ENCODE measurements at places on chromosomes 4 and X.
A peak's percentile ranks its signal among the peaks of the same experiment; 100 is the strongest.

DNA sequence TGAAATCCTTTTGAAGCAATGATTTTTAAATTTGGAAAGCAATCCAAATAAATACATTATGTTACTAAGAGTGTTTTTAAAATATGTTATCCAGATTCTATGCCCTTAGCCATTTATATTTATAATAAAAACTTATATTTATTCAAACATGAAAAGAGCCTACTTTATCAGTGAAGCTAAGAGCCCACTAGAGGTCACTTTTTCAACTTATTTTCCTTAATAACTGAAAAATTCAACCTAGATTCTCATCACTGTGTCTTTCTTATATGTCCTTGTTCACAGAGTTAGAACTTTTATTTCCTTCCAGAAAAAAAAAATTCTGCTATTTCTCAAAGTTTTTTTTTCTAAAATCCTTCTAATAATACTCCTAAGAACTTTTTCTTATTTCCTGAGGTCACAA, 23.9 kb downstream of the PRDM8 start:
- DNase-seq, result no peak

DNA sequence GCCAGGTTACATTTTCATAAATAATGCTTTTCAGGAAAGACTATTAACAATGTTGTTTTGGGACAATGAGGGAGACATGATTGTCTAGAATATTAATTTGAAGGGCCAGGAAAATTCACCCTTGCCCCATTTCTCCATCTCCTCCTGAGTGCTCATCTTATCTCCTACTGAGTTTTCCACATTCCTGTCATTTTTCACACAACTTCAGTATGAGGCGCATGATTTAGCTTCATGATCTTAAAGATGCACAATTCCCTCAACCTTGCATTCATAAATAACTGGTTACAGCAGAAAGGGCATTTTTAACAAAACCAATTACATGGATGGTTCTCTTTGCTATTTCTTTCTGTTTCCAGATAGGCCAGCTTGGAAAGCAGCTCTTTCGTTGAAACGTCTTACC, 1699.2 kb upstream of the IGFBP7 start:
- DNase-seq, result no peak

DNA sequence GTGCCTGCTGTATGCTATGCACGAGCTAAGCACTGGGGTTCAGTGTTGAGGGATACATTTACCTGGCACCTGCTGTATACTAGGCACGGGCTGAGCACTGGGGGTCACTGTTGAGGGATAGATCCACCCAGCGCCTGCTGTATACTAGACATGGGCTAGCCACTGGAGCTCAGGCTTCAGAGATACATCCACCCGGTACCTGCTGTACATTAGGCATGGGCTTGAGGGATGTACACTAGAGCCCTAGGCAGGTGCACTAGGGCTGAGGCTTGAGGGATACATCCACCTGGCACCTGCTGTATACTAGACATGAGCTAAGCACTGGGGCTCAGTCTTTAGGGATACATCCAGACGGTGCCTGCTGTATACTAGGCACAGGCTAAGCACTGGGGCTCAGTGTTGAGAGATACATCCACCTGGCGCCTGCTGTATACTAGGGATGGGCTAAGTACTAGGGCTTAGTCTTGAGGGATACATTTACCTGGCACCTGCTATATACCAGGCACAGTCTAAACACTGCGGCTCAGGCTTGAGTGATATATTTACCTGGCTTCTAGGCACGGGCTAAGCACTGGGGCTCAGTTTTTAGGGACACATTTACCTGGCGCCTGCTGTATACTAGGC, 92.7 kb downstream of the ADRA2C start:
- no peak for DNase-seq

DNA sequence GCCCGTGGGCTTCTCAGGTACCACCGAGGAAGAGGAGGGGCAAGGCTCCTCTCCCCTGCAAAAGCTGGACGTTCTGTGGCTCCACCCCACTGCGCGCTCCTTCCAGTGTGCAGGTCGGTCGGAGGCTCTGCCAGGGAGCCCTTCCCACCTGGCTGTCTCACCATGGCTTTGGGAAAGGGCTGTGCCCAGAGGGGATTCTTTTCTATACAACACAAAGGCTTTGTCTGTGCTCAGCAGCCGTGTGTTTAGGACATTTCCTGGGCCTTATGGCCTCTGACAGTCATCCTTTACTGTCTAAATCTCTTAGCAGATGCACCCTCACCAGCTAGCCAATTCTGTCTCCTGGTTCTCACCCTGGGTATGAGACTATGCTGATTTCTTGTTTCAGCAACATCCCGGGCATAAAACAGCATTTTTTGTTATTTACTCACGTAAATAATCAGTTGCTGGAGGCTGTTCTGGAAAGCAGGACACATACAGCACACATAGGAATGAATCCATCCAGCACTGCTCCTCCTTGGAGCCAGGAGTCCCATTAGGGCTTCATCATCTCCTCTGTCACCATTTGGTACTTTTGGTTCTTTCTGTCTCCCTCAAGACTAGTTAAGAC, 20.4 kb upstream of the ATXN3L start:
- DNase-seq, result no peak

- no peak for DNase-seq
Observed at GRCh38 chr4:105815701-105816100, 79.6 kb upstream of the NPNT start.

DNA sequence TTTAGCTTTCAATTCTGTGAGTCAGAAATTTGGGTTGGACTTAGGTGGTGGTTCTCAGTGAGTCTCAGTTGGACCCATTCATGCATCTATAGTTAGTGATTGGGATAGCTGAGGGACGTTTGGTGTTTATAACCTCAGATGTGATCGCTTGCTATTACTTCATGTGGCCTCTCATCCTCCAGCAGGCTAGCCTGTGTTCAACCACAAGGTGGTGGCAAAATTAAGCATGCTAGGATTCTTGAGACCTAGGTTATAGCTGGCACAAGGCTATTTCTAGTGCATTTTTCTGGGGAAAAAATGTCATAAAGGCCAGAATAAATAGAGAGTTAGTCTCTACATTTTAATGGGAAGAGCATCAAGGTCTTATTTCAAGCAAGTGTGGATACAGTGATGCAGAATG, 10.9 kb upstream of the GRPR start:
- DNase-seq, result no peak

DNA sequence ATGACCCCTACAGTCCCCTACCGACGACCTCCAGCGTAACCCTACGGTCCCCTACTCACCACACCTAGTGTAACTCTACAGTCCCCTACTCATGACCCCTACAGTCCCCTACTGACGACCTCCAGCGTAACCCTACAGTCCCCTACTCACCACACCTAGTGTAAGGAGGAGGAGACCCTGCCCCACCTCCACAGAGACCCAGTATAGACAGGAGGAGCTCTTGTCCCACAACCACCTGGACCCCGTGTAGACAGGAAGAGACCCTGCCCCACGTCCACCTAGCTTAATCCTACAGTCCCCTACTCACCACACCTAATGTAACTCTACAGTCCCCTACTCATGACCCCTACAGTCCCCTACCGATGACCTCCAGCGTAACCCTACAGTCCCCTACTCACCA, 26.9 kb downstream of the CSF2RA start:
- no peak for DNase-seq

GRCh38 chr4:12393631-12394262, 965.1 kb upstream of the HS3ST1 start:
- no peak for DNase-seq

- no peak for DNase-seq
Observed at GRCh38 chr4:25861951-25862410, 807 bp downstream of the SEL1L3 start.

GRCh38 chr4:87974856-87975462, 555 bp upstream of the SPP1 start:
- DNase-seq, result peak; percentile 5

Data from DMS153 (cell line).